NCI-H460 (cell line): ENCODE measurements at places on chromosomes 11 and 22.

DNA sequence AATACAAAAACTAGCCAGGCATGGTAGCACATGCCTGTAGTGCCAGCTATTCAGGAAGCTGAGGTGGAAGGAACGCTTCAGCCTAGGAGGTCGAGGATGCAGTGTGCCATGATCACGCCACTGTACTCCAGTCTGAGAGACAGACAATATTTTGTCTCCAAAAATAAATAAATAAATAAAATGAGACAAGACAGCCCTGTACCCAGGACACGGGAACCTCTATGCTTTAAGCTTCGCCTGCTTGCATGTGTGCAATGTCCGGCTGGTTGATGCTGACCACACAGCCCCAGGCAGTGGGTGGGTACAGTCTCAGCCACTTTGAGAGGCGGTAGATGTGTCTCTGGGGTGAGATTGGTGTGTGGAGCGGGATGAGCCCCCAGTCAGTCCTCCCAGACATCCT lies 52.0 kb upstream of the MPEG1 start:
- no peak for DNase-seq

DNA sequence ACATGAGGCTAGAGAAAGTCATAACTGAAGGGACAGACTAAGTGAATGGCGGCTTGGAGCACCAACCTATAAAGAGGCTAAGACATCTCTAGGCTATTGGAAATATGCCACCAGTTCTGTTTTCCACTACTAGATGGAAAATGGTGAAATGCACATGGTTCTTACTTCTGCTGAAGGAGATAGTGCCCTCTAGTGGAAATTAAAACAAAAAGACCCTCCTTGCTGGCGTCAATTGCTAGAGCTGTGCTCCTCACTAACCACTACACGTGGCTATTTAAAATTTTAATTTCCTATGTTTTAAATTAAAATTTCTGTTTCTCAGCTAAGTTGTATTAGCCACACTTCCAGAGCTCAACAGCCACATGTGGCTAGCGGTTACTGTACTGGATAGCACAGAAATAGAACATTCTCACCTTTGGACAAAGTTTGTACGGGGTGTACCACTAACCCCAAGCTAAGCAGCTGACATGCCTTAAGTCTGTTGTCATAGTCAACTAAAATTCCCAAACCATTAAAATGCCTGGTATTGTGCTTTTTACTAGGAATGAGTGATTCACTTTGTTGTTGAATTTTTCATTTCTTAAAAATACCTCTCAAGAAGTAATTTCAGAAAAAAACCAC lies 34.1 kb upstream of the CALCA start:
- peak; percentile 13 for DNase-seq

DNA sequence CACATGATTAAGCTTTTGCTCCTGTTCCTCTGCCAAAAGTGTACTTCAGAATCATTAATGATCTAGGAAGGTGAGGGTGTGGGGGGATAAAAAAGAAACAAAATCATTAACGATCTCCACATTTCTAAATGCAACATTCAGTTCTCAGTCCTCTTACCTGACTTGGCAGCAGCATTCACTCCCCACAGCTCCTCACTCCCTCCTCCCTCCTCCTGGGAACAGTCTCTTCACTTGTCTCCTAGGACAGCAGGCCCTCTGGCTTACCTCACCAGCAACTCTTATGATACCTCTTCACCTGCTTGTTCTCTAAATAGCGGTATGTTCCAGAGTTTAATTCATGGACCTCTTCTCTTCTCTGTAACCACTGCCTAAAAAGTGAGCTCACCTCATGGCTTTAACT lies 56.5 kb upstream of the APOA1 start:
- no peak for DNase-seq

GRCh38 chr11:113329725-113330124 lies 15.3 kb downstream of the TTC12 start:
- DNase-seq, result no peak

GRCh38 chr22:44710474-44711240 lies 8.7 kb downstream of the PRR5 start:
- DNase-seq, result no peak

DNA sequence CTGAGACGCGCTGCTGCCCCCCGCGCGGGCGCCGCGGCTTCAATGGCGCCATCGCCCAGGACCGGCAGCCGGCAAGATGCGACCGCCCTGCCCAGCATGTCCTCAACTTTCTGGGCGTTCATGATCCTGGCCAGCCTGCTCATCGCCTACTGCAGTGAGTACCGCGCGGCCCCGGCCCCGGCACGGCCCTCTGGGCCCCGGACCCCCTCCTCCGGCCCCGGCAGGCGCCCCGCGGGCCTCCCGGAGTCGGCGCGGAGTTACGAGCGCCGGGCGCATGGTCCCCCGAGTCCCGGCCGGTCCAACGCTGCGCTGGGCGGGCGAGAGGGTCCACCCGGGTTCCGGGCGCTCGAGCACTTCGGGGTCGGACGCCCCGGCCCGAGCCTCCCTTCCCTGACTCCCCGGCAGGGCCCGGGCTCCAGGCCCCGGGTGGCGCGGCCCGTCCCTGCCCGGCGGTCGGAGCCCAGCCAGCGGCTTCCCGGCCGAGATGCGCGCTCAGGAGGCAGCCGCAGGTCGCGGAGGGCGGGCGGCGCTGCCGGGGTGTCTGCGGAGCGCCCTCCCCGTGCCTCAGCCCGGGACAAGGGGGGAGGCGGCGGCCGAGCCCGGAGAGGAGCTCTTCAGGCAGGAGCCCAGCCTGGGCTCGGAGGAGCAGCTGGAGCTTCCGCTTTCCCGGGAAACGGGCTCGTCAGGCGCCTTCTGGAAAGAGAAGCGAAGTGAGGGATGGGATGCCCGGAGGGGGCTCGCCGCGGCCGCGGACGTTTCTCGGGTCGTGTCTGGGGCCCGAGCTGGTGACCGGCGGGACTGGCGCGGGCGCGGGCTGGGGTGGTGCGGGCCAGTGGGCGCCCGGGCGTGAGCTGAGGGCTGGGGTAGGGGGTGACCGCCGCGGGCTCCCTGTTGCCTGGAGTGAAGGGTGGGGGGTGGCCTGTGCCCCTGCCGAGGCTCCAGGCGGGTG lies 1337.8 kb downstream of the BRD1 start:
- DNase-seq, result no peak

- DNase-seq, result no peak
Measured at GRCh38 chr22:49788504-49788903, 39.2 kb downstream of the BRD1 start.

DNA sequence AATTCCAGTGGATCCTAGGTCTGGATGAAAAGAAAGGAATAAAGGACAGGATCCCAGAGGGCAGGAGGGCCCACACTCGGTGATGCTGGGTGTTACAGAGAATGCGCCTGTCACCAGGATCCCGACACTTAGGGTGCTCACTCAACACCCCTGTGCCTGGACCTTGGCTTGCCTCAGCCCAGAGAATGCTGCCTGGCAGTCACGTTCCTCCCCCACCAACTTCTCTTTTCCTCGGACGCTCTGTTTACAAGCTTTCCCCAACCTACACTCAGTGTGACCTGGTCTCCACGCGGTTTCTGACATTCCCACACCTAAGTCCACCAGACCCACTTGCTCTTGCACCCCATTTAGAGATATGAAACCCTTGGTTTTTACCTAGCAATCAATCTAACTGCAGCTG lies 38.0 kb upstream of the ETS1 start:
- DNase-seq, result no peak

DNA sequence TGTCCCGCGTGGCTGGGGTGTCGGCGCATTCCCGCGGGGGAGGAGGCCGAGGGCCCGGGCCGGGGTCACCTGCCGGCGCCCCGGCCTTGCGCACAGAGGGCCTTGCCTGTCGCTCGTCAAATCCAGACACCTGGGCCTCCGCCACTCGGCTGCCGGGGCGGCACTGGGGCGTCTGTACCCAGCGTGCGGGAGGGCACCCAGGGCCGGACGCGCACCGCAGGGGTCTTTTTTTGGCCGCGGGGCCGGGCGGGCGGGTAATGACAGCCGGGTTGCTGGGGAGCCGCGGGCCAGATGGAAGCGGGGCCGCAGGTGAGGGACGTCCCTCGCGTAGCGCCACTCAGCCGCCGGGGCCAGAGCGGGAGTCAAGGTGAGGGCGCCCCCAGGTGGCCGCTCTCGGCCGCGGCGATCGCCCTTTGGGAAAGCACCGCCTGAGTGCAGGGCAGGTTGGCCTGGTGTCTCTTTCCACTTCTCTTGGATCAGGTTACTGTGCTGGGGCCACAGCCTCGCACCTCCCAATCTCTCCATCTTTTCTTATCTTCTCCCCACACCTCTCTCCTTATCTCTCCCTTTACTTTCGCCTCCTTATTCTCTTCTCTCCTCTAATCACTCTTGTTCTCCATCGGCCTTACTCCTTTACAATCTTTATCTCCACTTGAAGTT lies 3.5 kb downstream of the PHLDB1 start:
- peak; percentile 44 for DNase-seq

GRCh38 chr22:24926849-24927579 lies 19.5 kb downstream of the LHFPL7 start:
- DNase-seq, result no peak

DNA sequence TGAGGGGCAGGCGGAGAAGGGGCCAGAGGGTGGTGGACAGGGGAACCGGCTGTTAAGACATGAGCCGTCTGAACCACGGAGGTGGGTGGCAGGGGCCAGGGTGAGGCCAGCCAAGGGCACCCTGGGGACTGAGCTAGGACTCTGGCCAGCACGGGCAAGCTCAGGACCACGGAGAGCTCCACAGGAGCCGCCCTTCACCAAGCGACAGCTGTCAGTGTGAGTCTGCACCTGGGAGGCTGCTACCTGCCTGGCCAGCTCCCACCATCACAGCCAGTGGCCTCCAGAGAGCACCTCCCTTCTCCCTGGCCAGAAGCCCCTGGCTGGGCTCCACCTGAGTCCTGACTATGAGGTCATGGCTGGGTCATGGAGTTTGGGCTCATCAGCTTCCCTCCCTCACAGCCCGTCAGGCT lies 21.6 kb downstream of the MGAT3 start:
- no peak for DNase-seq

- DNase-seq, result no peak
Measured at GRCh38 chr22:19964701-19965386, 23.2 kb upstream of the TXNRD2 start.

DNA sequence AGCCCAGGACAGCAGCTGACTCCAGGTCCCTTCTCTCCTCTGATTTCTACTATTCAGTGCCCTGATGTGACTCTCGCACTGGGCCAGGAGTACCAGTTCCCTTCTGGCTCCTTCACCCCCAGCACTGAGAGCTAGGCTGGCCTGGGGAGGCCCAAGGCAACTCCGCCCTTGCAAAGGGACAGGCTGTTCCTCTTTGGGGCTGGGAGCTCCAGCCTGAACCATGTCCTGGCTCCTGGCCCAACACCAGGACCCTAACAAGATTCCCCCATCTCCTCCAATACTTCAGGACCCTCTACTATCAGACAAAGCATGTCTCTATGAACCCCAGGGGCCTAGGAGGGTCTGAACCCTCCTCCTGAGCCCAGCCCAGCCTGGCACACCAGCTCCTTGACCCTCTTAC lies 12.5 kb downstream of the CREB3L1 start:
- no peak for DNase-seq
